ENCODE measurements at places on chromosomes 6 and 20.

GRCh38 chr20:34708621-34709043 lies 4.5 kb downstream of the TP53INP2 start:
- DNase-seq = peak; percentile 64

- DNase-seq = no peak
Observed at GRCh38 chr6:72175916-72176315, 289.6 kb downstream of the RIMS1 start.

- DNase-seq = no peak
Observed at GRCh38 chr6:72977114-72977513, 248.2 kb downstream of the KHDC1L start.

GRCh38 chr6:64034291-64034690 lies 398.7 kb downstream of the PHF3 start:
- no peak for DNase-seq

- no peak for DNase-seq
Observed at GRCh38 chr20:61932199-61932592, 133.5 kb downstream of the TAF4 start.

DNA sequence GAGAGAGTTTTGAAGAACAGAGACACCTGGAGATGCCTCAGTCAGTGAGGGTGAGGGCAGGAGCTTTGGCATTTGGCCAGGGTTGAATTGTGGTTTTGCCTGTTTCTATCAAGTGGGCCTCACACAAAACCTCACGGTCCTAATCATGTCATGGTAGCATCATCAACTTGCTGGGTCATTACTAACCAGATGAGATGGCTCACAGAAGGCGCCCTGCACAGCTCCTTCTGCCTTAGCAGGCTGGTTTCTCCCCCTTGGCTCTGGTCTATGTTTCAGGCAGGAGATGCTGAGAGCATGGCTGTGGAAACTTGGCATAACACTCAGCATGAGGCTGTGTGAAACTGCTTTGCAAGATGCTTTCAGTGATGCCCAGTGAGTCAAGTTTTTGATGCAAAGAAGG lies 99.3 kb downstream of the LRRC1 start:
- DNase-seq = peak; percentile 15

- no peak for DNase-seq
Observed at GRCh38 chr6:90209527-90209926, 87.1 kb downstream of the BACH2 start.

DNA sequence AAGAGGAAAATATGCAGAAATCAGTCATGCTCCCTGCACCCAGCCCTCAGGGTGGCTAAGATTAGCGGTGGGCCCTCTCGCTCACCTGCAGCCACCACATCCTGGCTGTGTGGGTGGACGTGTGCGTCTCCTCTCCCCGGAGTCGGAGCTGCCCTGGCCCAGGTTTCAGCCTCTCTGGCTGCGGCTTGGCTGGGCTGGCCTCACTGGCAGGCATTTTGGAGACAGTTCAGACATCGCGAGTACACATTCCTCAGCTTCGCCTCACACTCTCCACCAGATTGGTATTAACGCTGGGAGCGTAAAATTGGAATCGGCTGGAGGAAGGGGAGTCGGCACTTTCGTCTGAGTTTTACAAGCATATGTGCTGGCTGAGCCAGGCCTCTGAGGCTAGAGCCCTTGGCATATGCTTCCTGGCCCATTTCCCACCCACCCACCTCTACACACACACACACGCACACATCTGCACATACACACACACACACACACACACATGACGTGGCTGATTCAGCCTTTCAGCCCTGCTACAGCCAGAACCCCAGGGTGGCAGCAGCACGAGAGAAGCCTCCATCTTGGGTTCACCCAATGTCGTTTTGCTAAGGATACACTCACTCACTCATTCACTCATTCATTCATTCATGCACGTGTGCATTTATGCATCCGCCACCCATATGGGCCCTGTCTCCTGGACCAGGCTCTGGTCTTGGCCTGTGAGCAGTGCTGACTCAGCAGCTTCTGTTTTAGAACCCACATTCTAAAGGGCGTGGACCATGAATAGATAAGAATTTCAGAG lies 42.9 kb downstream of the BCAS4 start:
- no peak for DNase-seq

DNA sequence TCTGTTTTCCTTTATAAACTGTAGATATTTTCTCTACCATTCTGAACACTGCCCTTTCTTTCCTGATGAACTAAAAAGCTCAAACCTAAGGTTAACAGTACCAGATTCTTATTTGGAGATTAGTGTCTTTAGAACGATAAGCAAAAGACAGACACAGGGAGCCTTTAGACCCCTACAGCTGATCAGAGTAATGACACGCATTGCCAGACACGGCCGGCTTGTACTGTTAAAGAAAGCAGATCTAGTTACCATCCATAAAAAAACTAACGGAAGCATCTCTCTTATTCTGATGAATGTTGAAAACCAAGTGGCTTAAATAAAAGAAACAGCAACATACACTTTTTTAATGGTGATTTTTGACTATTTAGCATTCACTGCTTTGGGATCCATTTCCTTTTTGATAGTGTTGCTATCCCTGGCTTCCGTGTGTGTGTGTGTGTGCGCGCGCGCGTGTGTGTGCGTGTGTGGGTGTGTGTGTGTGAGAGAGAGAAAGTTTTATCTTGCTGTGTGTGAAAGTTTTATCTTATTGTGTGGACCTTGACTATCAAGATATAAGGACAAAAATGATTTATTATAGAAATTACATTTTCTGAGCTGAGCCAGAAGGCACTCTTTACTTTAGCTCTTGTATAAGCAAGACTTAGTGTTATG lies 95.6 kb upstream of the SLC35B3 start:
- no peak for DNase-seq

DNA sequence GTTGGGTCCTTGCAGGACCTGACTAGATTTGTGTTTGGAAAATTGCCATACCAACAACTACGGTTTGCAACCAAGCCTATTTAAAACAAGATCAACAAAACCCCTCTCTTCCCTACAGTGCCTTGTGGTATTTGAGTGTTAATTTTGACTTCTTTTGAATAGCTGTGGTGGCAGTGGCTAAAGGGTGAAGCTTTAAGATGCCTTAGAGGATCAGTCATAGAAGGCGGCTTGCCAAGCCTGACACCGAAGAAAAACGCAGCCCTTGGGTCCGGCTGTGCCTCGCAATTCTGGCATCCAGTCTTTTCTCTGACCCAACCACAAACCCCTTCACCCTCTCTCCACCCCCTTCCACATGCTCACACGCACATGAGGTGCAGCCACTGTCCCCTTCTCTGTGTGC lies 32.6 kb downstream of the BMP6 start:
- no peak for DNase-seq

- DNase-seq = no peak
Observed at GRCh38 chr20:39988991-39989390, 700.0 kb downstream of the MAFB start.

DNA sequence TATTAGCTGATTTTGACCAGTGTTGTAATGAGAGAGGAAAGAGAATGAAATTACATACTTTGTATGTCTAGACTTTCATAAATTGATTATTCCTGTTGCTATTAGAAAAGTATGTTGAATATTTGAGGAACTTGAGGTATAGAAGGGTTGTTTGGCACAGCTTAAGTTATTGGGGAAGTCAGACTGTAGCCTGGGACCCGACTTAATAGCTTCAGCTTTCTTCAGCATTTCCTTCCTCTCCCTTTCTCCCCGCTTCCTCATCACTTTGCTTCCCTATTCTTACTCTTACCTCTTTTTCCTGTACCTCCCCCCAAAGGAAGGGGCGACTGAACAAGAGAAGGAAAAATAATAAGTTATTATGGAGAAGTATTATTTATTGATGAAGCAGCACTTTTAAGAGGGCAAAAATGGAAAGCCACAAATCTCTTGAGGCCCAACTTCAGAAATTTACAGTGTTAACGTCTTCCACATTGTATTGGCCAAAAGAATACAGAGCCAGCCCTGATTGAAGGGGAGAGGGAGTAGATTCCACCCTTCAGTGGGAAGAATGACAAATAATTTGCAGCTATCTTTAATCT lies 7.4 kb downstream of the SENP6 start:
- DNase-seq = no peak

DNA sequence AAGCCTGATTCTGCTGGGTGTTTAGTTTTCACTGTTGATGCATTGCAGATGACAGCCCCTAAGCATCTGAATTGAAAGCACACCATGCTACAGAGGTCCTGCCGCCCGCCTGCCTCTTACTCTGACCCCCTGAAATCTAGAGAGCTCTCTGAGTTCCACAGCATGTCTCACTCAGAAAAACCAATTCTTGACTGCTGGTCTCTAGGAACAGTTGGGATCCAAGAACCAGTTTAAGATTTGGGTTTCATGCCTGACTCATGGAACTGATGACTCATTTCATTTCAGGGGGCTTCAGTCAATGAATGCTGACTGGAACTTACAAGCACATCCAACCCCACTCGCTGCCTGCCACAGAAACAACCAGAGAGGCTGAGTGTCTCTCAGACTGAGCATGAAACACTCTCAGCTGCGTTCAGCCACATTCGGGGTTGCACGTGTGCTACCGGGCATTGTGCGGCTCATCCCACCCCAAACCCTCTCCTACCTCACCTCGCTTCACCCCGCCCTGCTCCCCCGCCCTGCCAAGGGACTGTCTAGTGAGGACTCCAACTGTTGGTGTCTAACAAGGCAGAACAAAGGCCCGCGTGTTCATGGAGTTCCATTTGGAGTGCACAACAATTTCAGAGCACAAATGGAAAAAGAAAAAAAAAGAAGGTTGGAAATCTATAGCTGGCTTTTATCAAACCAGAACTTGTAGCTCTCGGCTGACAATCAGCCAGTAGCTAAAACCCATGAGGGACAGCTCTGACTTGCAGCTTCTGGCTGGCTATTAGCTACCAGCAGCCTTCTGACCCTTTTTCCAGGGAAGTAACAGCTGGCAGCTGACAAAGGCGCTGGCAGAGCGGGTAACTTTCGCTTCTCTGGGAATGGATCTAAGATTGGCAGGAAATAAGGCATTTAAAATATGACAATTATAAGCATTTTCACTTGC lies 20.0 kb upstream of the TRAF3IP2 start:
- no peak for DNase-seq

DNA sequence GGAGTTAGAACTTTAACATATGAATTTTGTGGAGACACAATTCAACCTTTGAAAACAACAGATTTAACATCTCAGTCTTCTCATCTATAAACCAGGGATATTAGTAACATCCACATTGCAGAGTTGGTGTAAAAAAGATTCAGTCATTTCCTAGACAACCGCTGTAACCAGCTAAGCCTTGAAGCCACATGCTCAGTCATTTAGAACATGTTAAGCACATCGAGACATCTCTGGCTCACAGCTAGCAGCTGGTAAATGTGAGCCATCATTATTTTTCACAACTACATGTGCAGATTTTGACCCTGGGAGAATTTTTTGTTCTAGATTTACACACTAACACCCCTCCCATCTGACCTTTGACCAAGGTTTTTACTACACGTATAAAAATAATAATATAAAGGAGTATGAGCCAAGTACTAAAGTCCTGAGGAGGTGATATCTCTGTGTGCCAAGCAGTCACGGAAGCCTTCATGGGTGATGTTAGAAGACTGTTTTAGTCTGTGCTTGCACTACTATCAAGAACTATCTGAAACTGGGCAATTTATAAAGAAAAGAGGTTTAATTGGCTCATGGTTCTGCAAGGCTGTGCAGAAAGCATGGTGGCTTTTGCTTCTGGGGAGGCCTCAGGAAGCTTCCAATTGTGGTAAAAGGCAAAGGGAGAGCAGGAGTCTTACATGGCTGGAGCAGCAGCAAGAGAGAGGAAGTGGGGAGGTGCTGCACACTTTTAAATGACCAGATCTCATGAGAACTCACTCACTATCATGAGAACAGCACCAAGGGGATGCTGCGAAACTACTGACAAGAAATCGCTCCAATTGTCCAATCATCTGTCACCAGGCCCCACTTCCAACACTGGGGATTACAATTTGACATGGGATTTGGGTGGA lies 48.7 kb upstream of the IL20RA start:
- DNase-seq = no peak

- DNase-seq = no peak
Observed at GRCh38 chr6:30820193-30820592, 64.1 kb upstream of the DDR1 start.

DNA sequence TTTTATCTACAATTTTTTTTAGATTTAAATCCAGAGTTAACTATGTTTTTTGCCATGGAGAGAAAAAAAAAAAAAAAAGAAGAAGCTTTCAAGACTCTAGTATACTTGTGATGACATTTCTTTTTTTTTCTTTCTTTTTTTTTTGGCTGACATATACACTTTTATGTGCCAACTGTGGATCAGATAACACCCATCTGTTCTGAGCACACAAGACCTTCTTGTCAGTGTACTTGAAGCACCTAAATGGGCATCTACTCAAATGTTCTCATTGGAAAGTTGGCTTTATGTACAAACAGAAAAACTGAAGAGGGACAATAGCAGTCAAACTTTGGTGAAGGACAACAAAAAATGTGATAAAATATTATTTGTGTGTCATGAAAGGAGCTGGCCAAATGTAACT lies 904.5 kb downstream of the GRIK2 start:
- no peak for DNase-seq

DNA sequence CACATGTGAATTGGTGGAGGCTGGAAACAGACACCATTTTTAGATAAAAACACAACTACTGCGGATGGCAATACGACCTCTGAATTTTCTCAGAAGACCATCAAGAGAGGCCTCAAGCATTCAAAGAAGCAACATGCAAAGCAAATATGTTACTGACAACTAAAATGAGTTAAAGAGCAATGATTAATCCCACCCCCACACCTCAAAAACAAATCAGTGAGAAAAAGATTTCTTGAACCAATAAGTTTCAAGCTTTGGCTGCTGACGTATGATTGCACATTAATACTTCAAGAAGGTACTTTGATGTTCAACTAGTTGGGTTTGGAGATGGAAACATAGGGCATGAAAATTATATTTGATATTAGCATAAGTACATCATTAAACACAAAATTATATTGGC lies 982 bp downstream of the MMUT start:
- DNase-seq = peak; percentile 11

DNA sequence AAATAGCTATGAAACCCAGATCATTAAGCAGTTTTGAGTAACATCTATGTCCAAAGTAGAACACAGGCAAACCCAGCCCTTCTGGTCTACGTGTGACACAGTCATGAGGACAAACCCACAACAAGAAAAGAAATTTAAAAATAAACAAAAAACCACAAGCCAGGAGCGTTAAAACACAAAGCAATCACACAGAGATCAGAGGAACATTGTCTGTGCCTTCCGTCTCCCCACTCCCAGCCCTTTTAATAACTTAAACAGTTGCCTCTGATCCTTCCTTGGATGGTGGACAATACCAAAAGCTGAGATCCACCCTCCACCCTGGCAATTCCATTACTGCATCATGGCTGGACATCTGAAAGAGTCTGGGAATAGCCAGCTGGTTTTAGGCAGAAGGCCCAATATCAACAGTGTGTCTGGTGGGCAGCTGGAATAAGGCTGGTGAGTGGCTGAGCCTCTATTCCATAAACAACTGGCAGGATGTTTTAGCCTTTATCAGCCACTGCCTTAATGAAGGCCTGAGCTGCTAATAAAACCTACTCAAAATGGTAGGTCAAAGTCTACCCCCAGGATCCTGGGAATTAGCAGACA lies 15.7 kb upstream of the LAMA4 start:
- DNase-seq = no peak

Data from CD4-positive, alpha-beta T cell treated with Interleukin-10 for 1 hour (primary cell).